ENCODE measurements at places on chromosomes 7 and 10. TPM values are rescaled to one million over a fixed set of nuclear protein-coding genes. Genes with fewer than 3 reads are reported as not detected.

ITPRID1 gene
- total RNA-seq: not detected

LBX1 gene
- total RNA-seq: 0.10 TPM

DNA sequence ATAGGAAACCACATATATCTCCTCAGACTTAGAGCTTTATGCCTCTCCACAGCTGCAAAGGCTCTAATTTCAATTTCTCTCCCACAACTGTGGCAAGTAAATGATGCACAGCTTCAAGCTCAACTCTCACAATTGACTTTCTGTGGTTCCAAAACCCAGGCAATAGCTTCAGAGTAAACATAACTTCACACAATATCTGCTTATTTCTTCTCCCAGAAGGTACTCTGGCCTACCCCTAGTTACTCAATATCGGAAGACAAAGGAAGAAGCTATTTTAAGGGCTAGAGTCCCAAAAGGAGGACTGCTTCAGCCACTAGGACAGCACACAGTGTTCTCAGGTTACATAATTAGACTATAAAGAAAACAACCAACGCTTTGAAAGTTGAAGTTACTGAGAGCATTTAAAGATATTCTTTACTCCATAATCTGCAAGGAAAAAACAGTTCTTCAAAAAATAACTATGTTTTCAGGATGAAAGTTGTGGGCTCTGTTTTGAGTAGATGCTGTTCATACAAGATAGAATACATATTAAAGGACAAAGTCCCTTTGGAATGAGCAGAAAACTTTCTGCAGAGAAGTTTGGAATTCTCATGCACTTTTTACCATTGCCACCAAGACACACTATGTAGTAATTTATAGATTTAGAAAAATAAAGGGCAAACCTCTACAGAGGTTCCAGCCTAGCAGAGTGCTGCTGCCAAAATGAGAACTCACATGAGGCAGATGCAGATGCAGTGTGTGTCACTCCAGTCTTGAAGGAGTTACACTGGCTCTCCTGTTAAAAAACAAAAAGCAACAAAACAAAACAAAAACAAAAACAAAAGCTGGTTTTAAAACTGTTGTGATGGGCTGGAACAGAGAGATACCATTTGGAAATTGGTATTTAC lies 81.8 kb downstream of the NT5C2 start:
- no peak for DNase-seq

FRMD4A gene
- total RNA-seq: 188 TPM

- DNase-seq: no peak
Observed at GRCh38 chr7:68187532-68187931, 1190.9 kb downstream of the TYW1 start.

Data from mesenteric fat pad (tissue), 1 donor.